Caco-2 (cell line): ENCODE measurements at places on chromosomes 3 and 15. TPM values are rescaled to one million over a fixed set of nuclear protein-coding genes. Genes with fewer than 3 reads are reported as not detected.

The IGDCC3 gene
- 43.5 and 51.2 TPM in 2 replicates for total RNA-seq

The HDC gene
- not detected in 2 replicates for total RNA-seq

The TMEM266 gene
- 0.27 and 0.28 TPM in 2 replicates for total RNA-seq

The ZKSCAN7 gene
- total RNA-seq = not detected in 2 replicates

The PLA2G4F gene
- total RNA-seq = 2.5 and 2.9 TPM in 2 replicates

The CASR gene
- total RNA-seq = not detected in 2 replicates

The MORF4L1 gene
- 424 and 426 TPM in 2 replicates for total RNA-seq

The FAM219B gene
- total RNA-seq = 73.7 and 75.4 TPM in 2 replicates

The ILDR1 gene
- total RNA-seq = 0.21 and 0.25 TPM in 2 replicates

The VEPH1 gene
- total RNA-seq = 11.0 and 12.0 TPM in 2 replicates

The ACTC1 gene
- not detected in 2 replicates for total RNA-seq
